ENCODE measurements at places on chromosomes 5 and 9.
A peak's percentile ranks its signal among the peaks of the same experiment; 100 is the strongest.

DNA sequence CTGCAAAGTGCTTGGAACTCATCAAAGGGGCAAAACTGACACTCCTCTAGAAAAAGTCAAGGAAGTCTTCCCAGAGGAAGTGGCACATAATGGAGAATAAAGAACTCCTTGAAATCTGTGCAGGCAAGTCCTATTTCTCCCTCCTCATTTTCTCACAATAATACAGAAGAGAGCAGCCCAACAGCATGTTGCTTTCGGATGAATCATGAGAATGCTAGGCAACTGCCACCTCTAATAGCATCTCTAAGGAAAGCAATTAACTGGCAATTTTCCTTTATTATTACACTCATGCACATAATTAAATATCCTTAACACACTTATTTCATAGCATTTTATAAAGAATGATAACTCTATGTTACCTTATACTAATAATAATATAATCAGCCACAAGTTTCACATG lies 122.2 kb upstream of the PTGER4 start:
- no peak for DNase-seq

- DNase-seq, result no peak
Measured at GRCh38 chr5:168960497-168960896, 340.4 kb downstream of the SLIT3 start.

DNA sequence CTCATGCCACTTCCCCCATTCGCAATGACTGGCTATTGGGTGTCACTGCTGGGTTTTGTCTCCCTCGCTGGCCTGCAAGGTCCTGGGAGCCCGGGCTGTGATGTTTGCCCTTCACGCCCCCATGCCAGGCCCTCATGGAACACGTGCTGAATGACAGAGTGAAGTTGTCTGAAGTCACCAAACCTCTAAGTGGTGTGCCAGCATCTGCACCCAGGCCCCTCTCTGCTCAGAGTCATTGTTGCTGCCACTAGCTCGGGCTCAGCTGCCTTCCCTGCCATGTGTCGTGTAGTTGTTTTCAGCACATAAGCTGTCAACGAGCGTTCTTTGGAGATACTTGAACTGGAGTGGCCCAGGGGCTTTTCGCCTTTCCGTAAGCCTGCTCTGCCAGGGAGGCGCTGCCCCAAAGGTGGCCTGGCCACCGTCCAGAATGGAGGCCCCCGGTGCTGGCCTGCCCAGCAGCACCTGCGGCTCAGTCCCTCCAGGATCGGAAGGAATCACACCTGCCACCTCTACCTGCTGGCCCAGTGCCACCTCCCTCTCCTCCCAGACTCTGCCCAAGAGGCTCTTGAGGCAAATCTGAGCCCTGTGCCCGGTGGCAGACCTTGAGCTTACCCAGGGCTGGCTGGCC lies 250.1 kb downstream of the PBX3 start:
- no peak for DNase-seq

DNA sequence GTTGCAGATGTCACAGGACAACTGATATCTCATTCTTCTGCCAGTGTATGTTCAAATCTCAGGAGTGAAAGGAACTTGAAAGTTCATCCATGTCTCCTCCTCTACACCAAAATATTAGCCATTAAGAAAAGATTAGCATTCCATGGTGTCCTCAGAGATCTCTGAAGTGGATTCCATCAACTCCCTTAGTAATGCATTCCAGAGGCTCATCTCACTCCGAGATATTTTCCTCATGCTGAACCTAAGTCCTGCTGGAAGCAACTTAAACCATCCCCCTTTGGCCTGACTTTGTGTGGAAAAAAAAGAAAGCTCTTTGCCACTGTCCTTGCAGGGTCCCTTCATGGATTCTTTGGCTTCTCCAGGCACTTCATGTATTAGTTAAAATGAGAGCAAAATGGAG lies 155.7 kb upstream of the ZNF462 start:
- no peak for DNase-seq

DNA sequence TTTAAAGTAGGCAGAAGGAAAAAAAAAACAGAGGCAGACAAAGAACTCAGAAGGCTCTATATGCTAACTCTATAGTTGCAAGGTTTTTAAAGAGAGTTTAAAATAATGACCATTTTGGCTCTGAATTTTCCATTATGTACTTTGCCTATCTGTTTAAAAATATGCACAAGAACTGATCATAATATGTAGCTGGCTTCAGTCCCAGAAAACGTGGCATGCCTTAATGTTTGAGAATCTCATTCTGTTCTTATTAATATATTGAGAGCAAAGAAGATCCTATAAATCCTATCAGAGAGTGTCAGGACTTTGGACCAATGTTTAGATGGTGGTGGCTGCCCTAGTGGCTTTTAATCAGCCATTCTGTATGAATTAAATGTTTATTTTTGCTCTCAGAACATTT lies 121.5 kb downstream of the JMY start:
- DNase-seq, result peak; percentile 22

DNA sequence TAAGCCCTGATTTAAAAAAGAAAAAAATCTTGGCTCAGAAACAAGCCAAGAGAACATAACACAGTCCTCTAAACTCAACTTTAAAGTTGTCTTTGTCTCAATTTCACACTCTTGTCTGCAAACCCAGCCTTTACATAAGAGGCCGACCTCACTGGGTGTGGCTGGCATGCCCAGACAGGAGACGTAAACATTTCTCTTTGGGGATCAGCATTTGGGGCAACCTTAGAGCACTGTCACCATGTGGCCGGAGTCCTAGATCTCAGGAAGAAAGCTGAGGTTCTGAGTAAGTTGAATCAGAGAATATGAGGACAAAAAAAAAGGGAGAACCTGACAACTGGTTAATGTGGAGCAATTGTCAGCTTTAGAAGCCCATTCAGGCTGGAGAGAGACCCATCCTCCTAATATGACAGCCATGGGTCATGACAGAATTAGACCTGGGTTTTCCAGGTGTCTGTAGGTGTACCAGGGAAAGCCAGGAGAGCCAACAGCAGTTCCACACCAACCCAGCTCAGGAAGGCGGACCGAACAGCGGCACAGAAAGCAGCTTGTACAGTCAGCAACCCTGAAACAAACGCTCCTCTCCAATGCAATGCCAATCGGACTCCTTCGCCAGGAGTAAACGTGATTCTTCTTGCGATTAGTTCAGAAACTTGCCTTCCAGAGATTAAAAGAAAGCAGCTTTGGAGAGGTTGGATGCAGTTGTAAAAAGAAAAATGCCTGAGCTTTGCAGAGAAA lies 97.9 kb upstream of the MAP3K1 start:
- no peak for DNase-seq

GRCh38 chr5:58542709-58543108 lies 40.2 kb upstream of the RAB3C start:
- no peak for DNase-seq

DNA sequence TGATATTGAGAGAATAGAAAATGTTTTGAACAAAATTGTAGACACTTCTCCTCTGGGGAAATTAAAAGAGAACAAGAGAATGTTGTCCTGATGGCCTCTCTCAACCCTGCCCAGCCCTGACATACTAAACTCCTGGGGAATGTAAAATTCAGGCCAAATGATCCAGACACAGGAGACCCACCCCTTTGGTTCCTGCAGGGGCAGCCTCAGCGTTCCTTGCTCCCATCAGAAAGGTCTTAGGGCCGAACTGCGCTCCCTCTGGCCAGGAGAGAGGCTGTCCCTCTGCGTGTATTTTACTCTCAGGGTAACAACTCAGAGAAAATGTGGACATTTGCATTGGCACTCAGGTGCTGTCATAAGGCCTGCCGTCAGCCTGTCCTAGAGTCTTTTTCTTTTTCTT lies 616.3 kb upstream of the KLF4 start:
- no peak for DNase-seq

DNA sequence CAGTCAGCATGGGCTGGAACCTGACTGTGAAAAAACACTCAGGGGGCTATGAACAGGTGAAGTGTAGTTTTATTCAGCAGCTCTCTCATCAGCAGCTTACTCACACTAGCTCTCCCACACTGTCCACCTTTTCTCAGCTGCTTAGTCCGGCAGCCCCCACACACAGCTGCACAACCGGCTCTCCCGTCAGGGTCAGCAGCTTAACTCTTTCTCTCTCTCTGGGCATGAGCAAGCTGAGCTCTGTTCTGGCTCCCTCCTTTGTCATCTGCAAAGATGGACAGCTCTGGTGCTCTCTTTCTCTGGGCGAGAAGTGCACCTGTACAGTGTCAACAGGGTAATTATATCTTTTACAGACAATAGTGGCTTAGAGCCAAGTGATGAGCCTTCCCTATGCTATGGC lies 8.2 kb downstream of the DMAC1 start:
- DNase-seq, result no peak

- peak; percentile 27 for DNase-seq
Measured at GRCh38 chr5:141878186-141878710, at the start of gene PCDH1. Gene PCDH1 (minus strand): TSS chr5:141878410. CDS start chr5:141878262, 148 bp downstream.

GRCh38 chr5:179864686-179865085 lies 6.1 kb upstream of the MRNIP start:
- DNase-seq, result no peak

GRCh38 chr5:59648949-59649921 lies 244.3 kb downstream of the PDE4D start:
- DNase-seq, result peak; percentile 92

DNA sequence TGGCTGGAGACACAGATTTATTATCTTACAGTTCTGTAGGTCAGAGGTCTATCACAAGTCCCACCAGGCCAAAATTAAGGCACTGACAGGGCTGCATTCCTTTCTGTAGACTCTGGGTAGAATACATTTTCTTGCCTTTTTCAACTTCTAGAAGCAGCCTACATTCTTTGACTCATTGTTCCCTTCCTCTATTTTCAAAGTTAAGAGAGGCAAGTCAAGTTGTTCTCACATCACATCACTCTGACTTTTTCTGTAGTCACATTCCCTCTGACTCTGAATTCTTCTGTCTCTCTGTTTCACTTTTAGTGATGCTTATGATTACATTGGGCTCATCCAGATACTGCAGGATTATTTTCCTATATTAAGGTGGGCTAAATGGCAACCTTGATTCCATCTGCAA lies 119.0 kb downstream of the MELK start:
- no peak for DNase-seq

Data from fibroblast of pulmonary artery (primary cell).